ENCODE measurements at places on chromosomes 3 and 15.

DNA sequence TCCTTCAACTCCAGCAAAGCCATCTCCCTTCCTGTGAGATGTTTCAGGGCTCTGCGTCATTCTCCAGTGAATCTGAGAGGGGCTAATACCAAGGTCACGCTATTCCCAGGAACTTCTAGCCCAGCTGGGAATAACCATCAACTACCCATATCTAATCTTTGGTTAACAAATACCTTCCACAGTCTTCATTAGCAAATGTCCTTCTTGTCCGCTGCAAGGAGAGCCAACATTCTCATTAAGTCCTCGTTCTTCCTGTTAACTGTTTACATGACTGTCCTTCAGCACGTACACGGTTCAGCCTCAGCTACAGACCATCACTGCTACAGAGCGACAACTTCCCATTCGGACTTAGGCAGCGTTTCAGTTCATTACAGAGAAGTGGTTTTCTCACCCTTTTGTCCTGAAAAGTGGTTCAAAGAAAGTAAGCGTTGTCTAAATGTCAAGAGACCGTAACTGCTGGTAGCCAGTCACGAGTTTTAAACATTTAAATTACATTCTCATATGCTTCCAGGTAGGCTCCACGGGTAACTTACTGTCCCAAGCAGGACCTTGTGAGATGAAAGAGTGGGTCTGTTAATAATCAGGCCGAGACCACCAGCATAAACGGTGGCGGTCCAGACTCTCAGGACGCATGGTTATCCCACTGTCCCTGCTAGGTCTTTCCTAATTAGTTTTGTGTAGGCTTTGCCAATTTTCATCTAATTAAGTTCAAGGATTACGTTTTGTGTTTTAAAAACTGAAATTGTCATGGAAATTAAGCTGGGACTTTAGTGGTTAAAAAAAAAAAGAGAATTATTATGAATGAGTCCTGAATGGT, 63.8 kb downstream of the CHSY1 start:
- DNase-seq, result no peak

DNA sequence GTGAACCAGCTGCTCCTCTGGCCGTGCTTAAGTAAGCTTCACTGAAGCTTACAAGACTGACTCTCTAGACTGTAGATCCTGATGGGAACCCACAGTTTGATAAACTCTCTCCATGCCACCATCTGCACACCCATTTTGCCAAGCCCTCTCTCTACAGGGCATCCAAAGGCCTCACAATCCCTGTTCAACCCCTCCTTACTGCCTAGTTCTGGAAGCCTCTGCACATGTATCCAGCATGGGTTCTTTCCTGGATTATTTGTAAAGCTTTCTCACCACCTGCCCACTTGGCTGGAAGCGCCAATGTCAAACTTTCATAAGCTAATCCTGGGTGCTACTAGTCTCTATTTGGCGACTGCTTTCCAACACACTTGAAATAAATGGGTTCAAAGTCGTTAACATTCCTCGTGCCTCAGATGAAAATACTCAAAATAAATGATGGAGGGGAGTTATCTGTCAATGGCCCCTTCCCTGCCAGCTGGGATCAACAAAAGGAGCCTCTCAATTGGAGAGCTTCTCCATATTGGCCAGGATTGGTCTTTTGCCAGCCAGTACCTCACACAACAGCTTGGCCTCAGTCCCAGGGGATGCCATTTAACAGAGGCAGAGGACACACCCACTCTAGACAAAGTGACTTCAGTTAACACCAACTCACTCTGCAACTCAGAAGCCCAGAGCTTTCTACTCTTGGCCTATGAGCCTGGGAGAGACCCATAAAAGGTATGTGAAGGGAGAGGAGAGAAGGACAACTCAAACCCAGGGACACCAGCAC, 48.1 kb downstream of the SH3BP5 start:
- no peak for DNase-seq

- DNase-seq, result no peak
Observed at GRCh38 chr15:92413510-92413909, 19.8 kb downstream of the ST8SIA2 start.

GRCh38 chr15:42911058-42911592, 9.5 kb downstream of the TTBK2 start:
- no peak for DNase-seq

- no peak for DNase-seq
Observed at GRCh38 chr3:16437640-16438039, 75.9 kb downstream of the RFTN1 start.

DNA sequence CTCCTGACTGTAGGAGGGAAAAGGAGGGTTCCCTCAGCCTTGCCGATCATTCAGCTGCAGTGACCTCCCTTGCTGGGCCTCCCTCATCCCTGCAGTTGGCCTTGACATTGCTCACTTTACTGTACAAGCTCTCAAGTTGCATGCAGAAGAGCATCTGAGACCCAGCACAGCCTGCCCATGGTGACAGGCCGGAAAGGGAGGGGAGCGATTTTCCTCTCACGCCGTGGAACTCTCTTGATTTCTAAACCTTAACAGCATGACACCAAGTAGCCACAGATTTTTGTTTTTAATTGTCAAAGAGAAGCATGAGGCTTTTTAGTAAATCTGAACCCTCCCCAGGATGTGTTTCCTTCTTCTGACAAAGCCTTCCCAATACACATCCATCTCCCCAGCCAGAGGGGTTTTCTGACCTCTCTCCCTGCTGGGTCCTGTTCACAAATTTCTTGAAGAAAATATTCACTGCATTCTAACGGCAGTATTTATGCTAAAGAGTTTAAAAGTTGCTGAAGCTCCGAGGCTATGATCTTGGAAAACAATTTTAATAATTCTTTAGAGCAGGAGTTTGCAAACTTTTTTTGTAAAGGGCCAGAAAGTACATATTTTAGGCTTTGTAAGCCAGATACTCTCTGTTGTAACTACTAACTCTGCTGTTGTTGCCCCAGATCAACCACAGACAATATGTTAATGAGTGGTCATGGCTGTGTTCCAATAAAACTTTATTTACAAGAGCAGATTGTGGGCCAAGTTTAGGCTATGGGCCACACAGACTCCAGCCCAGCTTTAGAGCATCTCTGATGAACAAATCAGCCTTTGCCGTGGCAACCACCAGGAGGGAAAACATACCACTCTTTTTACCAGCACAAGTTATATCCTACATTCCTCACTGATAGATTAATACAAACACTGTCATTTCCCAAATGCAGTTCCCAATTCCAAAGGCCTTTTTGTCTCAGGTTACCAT, 34.8 kb downstream of the LMCD1 start:
- DNase-seq, result no peak

DNA sequence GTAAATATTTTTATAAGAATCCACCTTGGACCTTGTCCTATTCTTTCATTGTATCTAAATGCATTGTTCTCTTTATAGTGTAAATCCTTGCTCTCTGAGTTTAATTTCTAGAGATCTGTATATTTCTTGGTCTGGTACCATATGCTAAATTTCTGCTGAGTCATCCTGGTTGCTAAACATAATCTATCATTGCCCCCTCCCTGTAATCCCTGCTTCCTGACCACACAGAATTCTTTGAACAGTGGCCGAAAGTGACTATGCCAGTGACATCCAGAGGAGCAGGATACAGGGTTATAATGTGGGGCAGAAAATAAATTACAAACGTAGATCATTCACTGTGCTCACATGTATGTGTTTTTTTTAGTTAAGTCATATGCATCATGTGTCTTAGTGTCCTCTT, 143.1 kb downstream of the DIPK2A start:
- DNase-seq, result no peak

DNA sequence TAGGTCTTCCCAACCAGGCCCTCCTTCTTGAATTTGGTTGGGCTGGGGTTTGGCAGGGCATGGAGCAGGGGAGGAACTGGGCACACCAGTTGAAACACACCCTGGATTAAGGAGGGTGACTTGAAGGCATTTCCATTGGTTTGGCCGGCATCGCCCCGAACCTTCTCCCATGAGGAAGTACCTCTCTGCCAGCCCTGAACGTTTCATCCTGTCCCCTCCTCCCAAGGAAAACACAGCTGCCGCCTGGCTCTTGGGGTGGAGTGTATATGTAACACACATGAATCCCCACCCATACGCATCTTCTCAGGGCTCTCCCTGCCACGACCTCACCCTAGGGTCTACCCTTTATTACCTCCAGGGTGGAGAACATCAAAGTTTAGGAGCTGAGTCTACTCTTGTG, 14.6 kb downstream of the UBAP1L start:
- DNase-seq, result no peak

GRCh38 chr15:69424001-69424400, 9.9 kb downstream of the KIF23 start:
- no peak for DNase-seq

DNA sequence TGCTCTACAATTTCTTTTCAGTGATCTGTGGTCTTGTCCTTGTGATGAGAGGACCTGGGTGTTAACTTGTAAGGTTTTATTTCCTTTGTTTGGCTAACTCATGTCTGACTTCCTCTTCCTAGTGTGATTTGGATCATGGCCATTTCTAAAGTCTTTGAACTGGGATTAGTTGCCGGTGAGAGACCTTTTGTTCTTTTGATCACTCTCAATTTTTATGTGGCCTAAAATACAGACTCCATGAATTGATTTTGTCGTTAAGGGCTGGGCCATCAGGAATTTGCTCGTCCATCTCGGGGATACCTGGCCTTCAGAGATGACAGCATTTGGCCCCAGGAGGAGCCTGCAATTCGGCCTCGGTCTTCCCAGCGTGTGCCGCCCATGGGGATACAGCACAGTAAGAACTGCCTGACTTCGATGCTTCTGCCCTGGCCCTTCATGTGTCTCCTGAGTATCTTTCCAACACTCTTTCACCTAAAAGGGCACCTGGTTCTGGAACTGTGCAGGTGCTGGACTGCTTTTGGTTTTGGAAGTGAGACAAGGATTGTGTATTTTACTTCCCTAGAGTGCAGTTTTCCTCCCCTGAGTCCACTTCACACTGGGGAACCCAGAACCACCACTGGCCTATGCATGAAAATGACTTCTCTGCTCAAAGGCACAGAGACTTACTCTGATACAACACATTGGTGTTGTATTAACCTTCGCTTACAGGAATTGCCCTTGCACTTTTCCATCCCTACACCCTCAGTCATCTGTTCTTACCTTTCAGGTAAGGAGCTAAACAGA, 13.1 kb upstream of the LRRC2 start:
- no peak for DNase-seq

- no peak for DNase-seq
Observed at GRCh38 chr3:133124511-133124910, 86.3 kb downstream of the TMEM108 start.

GRCh38 chr3:76753599-76753998, 286.3 kb upstream of the ROBO2 start:
- DNase-seq, result no peak

DNA sequence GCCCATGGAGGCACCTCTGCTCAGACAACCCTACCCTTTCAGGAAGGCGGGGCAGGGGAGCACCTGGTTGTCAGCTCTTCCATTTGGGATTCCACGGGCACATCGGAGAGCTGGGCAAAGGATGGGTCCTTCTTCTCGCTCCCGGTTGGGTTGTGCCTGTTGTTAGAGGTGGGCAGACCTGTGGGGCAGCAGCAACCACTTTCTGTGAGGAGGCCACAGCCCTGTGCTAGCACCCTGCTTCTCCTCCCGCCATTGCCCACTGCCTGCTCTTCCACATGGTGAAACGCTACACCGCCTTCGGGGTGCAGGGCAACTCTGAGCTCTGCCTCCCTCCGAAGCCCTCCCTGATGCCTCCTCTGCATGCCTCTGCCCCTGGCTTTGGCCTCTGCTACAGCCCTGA, 7.0 kb upstream of the HHATL start:
- DNase-seq, result no peak

DNA sequence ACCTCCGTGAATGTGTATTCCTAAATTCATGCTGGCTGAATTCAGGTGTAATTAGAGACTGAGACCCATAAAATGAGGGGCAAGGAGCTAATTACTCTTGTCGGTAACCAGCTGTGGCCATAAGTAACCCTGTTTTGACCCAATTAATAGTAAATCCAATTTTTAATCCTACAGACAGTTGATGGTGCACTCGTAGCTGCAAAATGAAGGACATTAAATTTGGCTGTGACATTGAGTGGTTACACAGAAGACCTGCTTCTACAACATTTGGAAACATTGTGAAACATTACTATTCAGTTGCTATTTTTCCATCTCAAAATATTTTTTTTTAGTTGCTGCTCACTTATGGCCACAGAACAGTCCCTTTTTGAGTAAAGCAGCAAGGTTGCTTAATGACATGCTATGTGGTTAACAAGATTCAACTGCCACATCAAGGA, 33.0 kb downstream of the MBNL1 start:
- DNase-seq, result peak; percentile 39

- DNase-seq, result peak; percentile 40
Observed at GRCh38 chr3:195129644-195130492, 141.1 kb downstream of the XXYLT1 start.

- no peak for DNase-seq
Observed at GRCh38 chr3:45043728-45044299, 17.7 kb downstream of the CLEC3B start.
